ENCODE measurements at places on chromosomes 4 and X.

DNA sequence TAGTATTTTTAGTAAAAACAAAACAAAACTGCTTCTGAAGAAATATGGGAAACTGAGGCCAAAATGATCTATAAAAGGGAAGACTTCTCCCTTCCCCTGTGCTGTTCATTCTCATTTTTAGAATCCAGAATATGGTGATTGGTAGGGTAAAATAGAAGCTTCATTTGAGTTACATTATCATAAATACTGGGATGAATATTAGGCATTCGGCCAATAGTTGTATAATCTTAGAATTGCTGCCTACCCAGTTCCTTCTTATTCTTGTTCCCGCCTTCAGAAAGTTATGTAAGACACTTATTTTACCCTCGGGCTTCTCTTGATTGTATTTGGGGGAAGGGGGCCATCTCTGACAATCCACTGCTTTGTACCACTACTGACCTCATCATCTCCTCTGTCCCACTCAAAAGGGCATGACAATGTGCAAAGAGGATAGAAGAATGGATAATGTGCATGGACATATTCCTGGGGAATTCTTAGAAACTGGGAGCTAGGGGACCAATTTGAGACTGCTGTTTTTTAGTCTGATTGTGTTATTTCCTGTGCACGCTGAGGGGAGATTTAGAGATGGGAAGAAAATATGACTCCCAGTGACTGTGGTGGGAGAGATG, 588 bp downstream of the ART3 start:
- no peak for DNase-seq

DNA sequence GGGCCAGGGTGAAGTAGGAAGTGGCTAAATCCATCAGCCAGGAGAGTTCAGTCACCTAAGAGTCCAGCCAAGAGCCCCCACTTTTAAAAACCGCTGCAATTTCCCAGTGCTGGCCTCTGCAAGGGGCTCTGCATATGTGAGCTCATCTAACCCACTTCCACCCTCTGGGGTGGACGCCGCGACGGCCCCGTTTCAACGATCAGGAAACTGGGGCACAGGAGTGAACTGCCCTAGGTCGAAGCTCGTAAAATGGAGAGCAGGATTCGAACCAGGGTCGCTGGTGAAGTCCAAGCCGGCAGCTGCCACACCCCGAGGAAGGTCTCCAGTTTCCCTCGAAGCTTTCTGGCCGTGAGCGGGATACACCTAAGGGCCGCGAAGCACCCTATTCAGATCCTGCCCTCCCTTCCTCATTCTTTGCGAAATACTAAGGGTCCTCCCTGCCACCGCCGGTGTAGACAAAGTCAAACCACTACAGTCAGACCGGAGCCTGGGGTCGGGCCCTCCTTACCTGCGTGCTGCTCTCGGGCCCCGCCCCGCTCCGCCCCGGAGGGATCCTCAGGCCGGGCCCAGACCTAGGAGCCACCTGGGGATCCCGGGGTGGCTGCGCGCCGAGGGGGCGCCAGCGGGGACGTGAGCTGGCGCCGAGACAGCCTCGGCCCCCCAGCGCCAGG, 446 bp downstream of the EVC2 start:
- no peak for DNase-seq

GRCh38 chrX:42047886-42048285, 124.5 kb upstream of the CASK start:
- DNase-seq: no peak

DNA sequence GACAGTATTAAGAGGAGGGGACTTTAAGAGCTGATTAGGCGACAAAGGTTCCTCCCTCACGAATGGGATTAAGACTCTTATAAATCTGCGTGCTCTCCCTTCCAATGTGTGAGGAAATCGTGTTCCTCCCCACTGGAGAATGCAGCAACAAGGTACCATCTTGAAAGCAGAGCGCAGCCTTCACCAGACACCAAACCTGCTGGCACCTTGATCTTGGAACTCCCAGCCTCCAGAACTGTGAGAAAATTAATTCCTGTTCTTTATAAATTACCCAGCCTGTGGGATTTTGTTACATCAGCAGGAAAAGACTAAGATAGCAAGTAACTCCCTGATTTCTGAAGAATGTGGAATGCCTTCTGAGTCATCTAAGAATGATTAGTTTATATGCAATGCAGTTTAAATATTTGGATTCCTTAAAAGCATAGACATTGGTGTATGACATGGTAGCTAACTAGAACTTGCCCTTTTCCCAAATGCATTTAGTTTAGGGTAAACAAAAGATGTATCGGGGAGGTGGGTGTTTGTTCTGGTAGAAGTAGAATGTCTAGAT, 86.1 kb downstream of the USP46 start:
- DNase-seq: no peak

- no peak for DNase-seq
These were observed 36.9 kb downstream of the TLL1 start for GRCh38 chr4:165909947-165910346.

DNA sequence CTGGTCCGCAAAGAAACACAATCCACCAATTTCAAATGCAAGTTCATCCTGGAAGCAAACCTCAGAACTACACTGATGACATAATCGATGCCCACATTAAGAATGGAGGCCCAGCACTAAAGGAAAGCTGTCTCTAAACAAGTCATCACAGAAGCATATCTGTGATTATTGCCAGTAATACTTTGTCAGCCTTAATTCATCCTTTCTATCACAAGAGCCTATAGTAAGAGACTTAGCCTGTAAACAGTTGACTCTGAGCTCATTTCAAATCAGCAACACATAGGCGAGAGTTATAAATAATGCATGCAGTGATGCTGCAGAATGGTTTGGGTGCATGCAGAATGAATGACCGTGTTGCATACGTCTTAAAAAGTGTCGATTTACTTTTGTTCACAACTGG, 105.9 kb upstream of the ZFP42 start:
- no peak for DNase-seq

DNA sequence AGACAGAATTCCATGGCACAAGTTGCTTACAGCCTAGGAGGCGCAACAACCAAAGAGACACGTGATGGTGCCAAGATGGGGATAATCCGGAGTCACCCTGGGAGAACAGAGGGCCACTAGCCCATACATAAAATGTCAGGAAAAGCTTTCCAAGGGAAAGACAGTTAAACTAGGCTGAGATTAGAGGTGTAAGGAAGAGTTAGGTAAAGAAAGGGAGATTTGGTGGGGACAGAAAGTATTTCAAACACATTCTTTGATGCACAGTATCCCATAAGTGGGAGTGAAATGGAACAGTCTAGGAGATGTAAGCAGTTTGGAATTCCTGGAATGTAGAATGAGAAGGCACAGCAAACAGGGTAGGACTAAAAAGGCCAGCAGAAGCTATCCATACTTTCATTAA, 860.9 kb upstream of the LCORL start:
- DNase-seq: no peak

DNA sequence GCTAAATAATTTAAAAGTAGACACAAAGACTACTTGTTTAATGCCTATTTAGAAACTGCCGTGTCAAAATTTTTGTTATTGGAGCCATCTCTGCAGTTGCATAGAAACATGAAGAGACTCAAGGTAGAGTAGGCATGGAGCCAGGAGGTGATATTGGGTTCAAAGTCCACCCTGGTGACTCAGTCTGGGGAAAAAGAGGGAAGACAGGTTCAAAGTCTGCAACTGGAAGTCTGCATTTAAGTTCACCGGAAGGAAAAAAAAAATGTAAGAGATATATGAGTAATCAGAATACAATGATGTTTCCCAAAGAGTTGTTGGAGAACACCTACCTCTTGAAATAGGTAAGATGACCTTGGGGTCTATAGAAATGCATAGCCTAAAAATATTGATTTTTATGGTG, 67.4 kb upstream of the QRFPR start:
- DNase-seq: no peak

DNA sequence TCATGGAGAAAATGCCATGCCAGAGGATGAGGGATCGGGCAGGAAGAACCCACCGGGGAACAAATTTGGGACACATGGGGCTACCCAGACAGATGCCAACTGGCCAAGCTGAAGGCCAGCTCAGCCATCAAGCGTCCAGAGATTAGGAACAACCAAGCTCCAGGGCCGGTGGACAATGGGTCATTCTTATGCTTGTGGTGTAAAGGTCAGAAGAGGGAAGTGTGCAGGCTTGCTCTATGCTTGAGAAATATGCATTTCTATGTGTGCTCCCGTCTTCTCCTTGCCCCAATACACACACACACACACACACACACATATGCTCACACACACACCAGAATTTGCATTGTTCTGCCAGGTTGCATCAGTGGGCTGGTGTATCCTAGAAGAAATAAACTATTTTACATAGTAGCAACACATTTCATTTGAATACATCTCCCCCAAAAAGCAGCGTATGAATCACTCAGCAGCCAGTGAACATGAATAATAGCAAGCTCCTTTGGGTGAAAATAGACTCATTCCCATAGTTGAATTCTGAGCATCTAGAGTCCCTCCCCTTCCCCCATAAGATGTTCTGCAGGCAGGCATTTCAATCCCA, 201.9 kb upstream of the PPARGC1A start:
- no peak for DNase-seq

- DNase-seq: no peak
These were observed 386 bp upstream of the TMEM184C start for GRCh38 chr4:147616849-147617172.

DNA sequence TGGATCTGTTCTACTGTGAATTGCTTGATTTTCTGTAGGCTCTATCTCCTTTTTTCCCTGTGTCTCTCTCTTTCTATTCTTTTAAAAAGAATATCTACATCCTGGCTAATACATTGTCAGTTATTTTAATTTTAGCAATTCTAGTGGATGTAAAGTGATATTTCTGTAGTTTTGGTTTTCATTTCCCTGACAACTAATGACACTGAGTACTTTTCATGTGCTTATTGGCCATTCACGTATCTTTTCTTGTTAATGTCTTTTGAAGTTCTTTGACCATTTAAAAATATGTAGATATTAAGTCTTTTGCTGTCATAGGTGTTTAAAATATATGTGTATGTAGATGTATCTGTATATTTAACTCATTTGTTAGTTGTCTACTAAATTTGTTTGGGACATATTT, 59.0 kb upstream of the SOX3 start:
- no peak for DNase-seq

DNA sequence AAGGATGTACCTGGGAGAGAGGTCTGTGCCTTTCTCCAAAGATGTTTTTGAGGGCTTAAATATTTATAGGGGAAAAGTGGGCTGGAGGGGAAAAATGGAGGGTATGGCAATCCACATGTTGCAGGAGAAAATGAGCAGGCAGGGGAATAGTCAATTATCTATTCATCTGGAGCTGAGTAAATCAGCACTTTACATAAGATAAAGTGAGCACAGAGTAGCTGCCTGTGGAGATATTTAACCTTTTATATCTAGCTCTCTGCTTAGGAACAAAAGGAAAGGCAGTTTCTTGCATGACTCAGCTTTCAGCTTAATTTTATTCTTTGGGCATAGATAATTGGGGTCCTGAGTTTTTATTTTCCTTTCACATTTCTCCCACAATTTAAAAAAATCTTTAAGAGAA, 93.6 kb upstream of the NPY2R start:
- DNase-seq: no peak

GRCh38 chr4:113273721-113274220, 224.3 kb downstream of the ANK2 start:
- DNase-seq: no peak

- DNase-seq: no peak
These were observed 1350.5 kb upstream of the PABPC4L start for GRCh38 chr4:135552131-135552530.

DNA sequence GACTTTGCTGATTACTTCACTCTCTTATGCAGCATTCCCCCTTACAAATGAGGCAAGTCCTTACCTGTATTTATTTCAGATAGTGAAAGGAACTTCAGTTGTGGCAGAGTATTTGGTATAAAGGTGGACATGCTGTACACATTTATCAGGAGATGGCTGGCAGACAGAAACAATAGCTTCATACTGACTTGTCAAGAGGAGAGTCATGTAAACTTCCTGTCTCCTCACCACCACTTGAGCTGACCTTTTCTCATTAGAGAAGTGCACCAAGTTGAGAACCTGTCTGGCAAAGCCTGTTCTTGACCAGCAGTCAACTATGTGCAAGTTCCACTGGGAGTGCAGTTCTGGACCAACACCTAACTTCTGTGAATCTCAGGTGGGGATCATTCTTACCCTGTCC, 80.8 kb downstream of the LARP1B start:
- no peak for DNase-seq

DNA sequence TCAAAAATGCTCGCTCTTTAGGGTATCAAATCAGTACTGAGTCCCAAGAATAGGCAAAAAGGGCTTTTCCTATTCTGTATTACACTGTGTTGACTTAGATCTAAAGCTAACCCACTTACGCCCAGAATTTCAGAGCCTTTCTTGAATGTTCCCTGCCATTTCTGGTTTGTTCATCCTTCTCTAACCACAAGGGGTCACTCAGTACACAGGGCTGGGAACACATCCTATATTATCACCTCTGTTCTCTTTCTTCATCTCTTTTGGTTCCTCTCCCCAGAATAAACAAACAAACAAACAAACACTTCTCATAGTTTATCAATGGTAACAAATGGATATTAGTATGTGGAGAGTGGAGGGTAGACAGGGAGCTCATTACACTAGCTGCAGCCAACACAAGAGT, 25.5 kb upstream of the MORC4 start:
- DNase-seq: no peak

GRCh38 chrX:129540068-129540653, at the start of gene OCRL:
TSS of gene OCRL (plus strand) at chrX:129540259. CDS start at chrX:129540440, 181 bp downstream.
- peak; percentile 37 for DNase-seq

- no peak for DNase-seq
These were observed 198.6 kb downstream of the KCNIP4 start for GRCh38 chr4:21749924-21750323.

- no peak for DNase-seq
These were observed 302 bp downstream of the NHS start for GRCh38 chrX:17375367-17375636.

- DNase-seq: no peak
These were observed 55.7 kb downstream of the GRID2 start for GRCh38 chr4:92359491-92359890.

- DNase-seq: no peak
These were observed 12.1 kb upstream of the ARAP2 start for GRCh38 chr4:36256398-36256891.

DNA sequence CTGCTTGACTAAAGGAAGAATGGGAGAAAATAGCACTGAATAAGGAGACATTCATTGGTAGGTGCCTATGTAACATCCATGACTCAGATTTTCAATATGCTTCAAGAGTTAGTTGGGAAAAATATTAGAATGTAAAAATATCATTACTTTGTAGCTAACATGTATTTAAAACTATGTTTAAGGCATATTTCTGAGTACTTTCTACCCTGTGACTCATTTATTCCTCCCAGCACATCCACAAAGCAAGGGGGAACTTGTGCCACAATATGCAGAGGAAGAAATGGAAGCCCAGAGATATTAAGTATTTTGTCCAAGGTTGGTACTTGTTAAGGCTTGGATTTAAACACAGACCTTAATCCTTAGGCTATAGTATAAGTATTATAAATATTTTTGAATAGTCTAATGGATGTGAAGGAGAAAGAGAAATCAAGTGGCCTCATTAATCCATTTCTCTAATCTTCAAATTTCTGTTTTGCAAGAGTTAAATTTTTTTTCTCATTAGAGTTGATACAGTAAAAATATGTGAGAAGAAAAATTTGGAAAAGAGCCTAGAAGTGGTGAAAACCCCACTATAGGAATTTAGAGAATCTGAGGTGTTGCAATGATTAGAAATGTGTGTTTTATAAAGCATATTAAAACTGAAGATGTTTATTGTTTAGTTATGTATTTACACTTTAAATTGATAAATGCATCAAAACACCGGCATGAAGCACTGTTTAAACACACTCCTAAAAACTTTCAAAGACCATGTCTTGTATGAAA, 149.3 kb upstream of the GYPA start:
- DNase-seq: no peak

GRCh38 chr4:90624781-90625180, 497.6 kb downstream of the CCSER1 start:
- DNase-seq: no peak

GRCh38 chrX:153411255-153411987, at the start of gene ZFP92:
TSS of gene ZFP92 (plus strand) at chrX:153411472. CDS start at chrX:153418323, 6,851 bp downstream.
- DNase-seq: no peak

All from stimulated activated CD4-positive, alpha-beta T cell treated with anti-CD3 and anti-CD28 coated beads, TNF-alpha, amount 100 ng/mL, for 48 hours (primary cell).